ENCODE measurements at places on chromosomes 16 and 17.

DNA sequence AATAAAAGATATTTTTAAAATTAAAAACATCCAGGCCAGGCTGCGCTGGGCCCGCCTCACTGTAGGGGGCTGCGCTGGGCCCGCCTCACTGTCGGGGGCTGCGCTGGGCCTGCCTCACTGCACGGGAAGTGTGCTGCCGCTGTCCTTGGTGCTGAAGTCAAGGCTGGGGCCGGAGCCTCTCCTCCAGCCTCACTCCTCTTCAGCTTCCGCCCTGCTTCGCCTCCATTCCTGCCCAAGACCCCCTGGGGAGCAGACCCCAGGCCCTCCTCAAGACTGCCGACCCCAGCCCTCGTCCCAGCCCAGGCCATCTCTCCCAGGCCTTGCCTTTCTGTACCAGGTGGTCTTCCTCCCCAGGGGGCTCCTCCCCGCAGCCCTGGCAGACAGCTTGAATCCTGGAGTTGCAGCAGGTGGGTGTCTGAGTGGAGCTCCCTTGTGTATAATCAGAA is 26.2 kb downstream of the ENDOV start:
- no peaks in the 10 kb centered on the region for H3K36me3 ChIP-seq
- DNase-seq, result peak; percentile 13
- H3K27me3 ChIP-seq, result peaks cover 15% of the 10 kb centered on the region
- no peak overlapping the region for H3K4me3 ChIP-seq
- H3K27ac ChIP-seq, result no peak overlapping the region

DNA sequence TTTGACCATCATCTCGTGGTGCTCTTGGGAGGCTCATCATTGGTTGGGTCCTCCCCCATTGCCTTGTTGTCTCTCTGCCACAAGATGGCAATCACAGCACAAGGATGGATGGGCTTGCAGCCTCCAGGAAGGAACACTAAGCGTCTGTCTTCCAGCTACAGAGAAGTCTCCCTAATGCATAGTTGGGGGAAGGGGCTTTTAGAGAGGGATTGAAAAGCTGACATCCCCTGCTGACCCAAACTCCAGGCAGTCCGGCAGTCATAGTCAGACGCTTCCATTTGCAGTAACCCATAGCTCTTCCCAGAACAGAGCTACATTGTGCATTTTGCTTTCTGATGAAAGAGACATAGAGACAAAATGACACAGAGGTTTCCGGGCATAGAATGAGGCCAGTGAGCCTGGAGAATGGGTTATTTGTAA is 111.4 kb downstream of the UTP18 start:
- DNase-seq, result no peak
- no peaks in the 10 kb centered on the region for H3K27me3 ChIP-seq
- no peaks in the 10 kb centered on the region for H3K36me3 ChIP-seq

- H3K36me3 ChIP-seq, result no peaks in the 10 kb centered on the region
- no peak for DNase-seq
- H3K27me3 ChIP-seq, result peaks cover 15% of the 10 kb centered on the region
- H3K4me3 ChIP-seq, result no peak overlapping the region
- no peak overlapping the region for H3K27ac ChIP-seq
- peaks cover 10% of the 10 kb centered on the region for H3K4me1 ChIP-seq
Observed at GRCh38 chr17:4600563-4600962, 16.2 kb downstream of the SMTNL2 start.

DNA sequence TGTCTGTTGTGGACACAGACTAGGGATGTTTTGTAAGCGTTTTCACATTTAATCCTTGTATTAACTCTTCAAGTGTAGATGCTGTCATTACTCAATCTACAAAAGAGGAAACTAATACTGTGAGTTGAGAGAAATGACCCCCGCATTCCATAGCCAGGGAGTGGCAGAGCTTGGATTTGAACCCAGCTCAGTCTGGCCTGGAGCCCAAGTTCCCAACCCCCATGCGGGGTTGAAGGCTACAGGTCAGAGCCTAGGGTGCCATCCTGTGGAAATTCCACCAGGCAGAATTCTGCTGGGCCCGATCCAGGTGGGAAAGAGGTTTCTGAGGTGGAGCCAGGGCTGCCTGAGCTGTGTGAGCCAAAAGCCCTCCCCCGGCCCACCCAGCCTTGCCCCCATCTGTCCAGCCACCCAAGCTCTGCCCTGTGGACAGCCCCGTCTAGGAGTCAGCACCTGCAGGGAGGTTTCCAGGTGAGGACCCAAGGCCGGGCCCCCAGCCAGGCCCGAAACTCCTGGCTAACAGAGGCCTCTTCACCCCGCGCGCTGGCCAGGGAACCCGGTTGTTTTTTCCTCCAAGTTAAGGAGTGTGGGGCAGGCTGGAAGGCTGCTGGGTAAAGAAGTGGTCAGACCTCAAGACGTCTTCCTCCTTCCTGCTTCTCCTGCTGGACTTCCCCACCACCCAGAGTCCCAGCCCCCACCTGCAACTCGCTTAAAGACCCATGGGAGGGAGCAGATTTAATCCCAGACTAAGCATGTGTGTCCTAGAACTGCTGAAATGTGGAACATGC is 5.7 kb downstream of the MMP15 start:
- H3K4me3 ChIP-seq, result no peak overlapping the region
- peaks cover 9% of the 10 kb centered on the region for H3K27me3 ChIP-seq
- DNase-seq, result no peak
- peaks cover 3% of the 10 kb centered on the region for H3K4me1 ChIP-seq

DNA sequence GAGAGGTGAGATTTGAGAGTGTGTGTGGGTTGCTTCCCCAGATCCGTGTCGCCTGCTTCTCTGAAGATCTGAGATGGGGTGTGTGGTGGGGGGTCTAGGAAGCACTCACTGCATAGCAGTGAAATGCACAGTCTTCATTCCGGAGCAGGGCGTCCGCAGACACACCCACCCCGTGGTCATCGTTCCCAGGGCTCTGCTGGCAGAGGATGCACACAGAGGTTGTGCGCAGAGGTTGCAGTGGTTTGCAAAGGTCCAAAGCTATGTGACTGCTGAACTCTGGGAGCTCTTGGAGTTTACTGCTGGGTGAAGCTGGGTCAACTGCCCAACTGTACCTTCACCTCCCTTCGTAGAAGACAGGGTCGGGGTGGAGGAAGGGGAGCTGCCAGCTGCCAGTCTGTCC is 135.3 kb downstream of the SNX29 start:
- H3K4me1 ChIP-seq, result no peaks in the 10 kb centered on the region
- H3K27ac ChIP-seq, result no peak overlapping the region
- no peaks in the 10 kb centered on the region for H3K36me3 ChIP-seq
- H3K4me3 ChIP-seq, result no peak overlapping the region
